Head of caudate nucleus (tissue), 42 donors: ENCODE measurements at places on chromosomes 7 and 10.

GRCh38 chr7:39951226-39952194 lies 1.5 kb downstream of the CDK13 start:
- DNase-seq, result peak; percentile 50

DNA sequence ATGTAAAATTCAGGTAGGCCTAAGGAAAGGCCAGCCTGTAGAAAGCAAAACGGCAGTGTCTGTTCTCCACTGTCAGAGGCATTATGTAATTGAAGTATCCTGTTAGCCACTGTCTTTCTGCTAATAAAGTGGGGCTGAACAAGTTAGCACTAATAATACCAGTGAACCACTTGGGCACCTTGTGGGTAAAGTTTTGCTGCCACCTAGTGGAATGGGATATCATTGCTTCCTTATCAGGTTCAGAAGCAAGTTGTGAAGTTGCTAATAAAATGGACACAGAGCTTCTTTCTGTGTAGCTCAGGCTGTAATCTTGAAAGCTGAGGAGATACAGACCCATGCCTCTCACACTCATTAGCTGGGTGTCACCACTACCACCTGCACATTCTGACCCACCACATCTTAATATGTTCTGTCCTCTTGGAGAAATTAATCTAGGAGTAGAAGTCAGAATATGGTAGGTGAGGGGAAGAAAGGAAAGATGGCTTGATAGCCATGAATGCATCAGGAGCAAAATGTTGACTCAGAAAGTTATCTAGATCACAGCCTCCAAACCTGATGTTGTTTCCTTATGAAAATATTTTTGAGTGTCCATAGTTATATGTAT lies 175.1 kb downstream of the SEPTIN7 start:
- DNase-seq, result peak; percentile 66

GRCh38 chr10:97109547-97109946 lies 76.2 kb downstream of the SLIT1 start:
- DNase-seq, result no peak

GRCh38 chr7:157630301-157630853 lies 293.6 kb downstream of the DNAJB6 start:
- no peak for DNase-seq

- DNase-seq, result no peak
These were observed 8.3 kb upstream of the GDF10 start for GRCh38 chr10:47291682-47292081.

GRCh38 chr7:151226560-151226874 lies 488 bp downstream of the ABCF2 start:
- DNase-seq, result no peak

DNA sequence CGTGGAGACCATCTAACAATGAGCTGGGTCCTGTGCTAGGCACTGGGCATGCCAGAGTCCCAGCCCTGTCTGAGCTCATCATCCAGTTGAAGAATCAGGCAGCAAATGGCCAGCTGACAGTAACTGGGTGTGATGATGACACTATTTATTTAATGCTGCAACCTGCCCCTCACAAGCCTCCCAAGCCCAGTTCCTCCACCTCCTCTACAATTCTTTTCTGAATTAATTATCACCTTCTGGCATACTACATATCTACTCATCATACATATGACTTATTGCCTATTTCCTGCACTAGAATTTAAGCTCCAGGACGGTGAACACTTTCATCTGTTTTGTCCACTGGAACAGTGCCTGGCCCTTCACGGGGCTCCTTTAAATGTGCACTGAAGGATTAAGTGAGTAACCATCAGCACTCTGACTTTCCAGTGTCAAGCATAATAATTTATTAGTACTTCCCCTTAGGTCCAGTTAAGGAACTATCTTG lies 96.7 kb upstream of the LAMB4 start:
- DNase-seq, result no peak

GRCh38 chr7:54811041-54811845 lies 52.2 kb upstream of the SEC61G start:
- no peak for DNase-seq

DNA sequence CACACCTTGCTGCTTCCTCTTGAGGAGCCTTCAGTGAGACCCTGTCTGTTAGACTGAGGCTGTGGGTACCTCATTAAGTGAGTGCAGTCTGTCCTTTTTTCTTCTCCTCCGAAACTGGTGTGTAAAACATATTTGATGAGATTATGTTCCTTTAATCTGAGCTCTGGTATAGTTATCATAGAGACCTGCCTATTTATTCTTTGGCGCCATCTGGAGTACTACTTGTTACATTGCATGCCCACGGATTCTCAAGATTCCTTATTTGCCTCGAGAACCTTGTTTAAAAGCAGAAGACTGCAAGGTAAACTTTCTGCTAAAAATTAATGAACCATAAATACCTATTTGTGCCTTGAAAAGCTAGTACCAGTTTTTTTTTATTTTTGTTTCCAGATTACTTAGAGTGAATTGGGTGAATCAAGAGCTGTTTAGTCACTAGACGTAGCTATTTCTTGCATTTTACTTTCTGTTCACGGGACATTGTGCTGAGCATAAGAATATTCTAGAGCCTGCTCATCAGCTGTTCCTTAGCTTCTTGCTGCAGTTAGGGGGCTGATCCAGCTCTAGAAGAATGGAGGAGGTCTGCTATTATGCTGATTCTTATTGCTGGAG lies 16.9 kb upstream of the STMP1 start:
- no peak for DNase-seq

DNA sequence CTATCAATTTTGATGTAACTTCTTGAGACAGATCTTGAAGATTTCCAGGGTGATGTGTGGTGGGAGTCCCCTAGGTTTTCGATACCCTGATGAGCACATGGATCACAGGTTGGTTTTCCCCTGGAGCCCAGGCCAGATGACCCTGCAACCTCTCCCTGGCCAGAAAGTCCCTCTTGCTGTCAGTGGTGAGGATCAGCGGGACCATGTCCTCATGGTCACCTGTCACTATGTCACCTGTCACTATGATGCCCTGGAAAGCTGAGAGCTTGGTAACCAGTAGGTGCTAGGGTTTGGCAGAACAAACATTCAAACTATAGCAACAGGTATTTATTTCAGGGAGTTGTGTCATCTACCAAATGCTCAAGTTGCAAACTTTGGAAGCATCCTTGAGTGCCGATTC lies 197.9 kb downstream of the ARHGAP12 start:
- no peak for DNase-seq

- no peak for DNase-seq
These were observed 40.6 kb upstream of the VKORC1L1 start for GRCh38 chr7:65832281-65832680.

DNA sequence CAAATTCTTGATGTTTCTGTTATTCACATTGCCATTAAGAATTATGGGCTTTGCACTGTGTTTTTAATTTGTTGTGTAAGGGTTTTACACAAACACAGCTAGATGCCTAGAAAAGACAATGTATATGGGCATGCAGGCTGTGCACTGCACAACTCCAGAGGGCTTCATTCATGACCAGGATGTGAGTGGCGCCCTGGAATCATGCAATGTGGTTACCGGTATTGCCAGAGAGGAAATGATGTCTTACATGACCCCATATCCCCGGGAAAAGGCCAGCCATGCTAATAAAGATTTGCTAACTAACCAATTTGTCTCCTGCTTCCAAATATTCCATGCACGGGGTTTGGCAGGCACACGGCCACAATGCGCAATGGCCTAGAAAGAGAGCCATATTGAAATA lies 16.9 kb downstream of the KCNMA1 start:
- DNase-seq, result no peak

GRCh38 chr10:124554085-124554858 lies 92.6 kb downstream of the LHPP start:
- no peak for DNase-seq

DNA sequence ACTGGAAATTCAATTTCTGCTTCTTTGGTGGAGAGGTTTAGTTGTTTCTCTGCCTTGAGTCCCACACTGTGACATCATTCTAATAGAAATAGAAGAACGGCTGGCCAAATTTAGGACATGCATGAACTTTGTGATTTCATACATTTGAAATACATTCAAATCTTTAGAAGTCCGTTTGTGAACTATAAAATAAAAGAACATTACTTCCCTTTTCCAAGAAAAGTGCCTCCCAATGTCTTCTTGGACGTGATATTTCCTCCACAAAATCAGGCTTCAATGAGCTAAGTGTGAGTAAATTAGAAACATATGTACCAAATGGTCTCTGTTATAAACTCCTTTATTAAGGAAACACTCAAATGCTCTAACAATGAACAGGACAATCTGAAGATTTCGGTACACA lies 314.5 kb upstream of the AKR1E2 start:
- DNase-seq, result no peak

DNA sequence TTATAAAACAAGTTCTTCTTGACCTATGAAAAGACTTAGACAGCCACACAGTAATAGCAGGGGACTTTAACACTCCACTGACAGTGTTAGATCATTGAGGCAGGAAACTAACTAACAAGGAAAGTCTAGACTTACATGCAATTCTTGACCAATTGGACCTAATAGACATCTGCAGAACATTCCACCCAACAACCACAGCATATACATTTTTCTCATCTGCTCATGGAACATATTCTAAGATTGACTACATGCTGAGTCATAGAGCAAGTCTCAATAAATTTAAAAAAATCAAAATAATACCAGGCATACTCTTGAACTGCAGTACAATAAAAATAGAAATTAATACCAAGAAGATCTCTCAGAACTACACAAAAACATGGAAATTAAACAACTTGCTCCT lies 219.5 kb upstream of the HPS1 start:
- no peak for DNase-seq

GRCh38 chr7:28840592-28840995 lies 117.5 kb downstream of the TRIL start:
- DNase-seq, result no peak

- no peak for DNase-seq
These were observed 112.1 kb downstream of the MDFIC start for GRCh38 chr7:115033917-115034459.

DNA sequence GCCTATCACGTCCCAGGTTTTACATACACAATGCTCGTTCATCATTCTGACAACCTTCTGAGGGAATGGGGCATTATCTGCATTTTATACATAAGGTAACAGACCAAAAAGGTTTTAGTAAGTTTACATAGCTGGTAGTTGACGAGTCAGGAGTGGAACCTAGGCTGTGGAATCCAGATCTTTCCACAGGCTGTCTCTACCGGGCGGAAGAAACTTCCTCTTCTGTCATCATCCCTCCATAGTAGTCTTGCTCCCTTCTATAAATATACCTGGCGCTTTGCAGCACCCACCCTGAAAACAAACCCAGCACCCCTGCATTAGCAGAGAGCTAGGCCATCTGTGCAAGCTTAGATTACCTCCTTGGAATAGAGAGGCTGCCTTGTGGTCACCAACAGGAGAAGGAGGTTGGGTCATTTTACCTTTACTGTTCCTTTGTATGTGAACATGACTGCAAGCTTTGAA lies 1.3 kb downstream of the TSPAN13 start:
- DNase-seq, result no peak

- no peak for DNase-seq
These were observed 58.0 kb upstream of the LRGUK start for GRCh38 chr7:134069187-134069586.

GRCh38 chr7:104414216-104414615 lies 85.8 kb downstream of the LHFPL3 start:
- no peak for DNase-seq

- no peak for DNase-seq
These were observed 11.4 kb downstream of the BUB3 start for GRCh38 chr10:123165445-123166072.

DNA sequence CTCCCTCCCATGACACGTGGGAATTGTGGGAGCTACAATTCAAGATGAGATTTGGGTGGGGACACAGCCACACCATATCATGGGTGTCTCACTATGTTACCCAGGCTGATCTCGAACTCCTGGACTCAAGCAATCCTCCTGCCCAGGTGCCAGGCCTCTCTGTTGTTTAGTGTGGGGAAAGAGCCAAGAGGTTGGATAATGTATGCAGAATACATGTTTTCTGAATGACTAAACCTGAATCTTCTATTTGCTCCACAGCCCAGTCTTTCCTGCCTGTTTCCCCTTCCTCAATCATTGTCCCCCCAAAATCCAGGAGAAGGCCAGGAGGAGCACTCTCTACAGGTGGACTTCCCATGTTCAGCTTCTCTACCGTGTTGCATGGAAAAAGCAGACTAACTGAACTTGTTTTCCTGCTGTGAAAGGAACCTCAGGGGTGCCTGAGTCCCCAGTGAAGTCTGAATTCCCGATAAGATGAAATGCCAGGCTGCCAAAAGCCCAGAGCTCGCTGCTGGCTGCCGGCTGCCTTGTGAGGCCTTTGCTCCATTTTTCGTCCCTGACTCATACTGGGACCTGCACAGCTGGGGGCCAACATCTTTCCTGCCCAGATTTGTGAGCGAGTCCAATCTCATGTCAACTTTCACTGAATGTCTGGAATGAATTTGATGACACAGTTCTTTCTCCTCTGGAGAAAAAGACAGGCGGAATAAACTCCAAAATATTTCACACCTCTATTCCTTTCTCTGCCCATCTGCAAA lies 588.0 kb downstream of the CALN1 start:
- DNase-seq, result no peak

GRCh38 chr7:154792436-154793055 lies 210.4 kb downstream of the PAXIP1 start:
- DNase-seq, result no peak

- no peak for DNase-seq
These were observed 14.7 kb upstream of the SERPINE1 start for GRCh38 chr7:101112233-101112632.

- no peak for DNase-seq
These were observed 60.7 kb downstream of the ZMIZ1 start for GRCh38 chr10:79129361-79129997.

GRCh38 chr10:11205030-11205772 lies 187.5 kb downstream of the CELF2 start:
- DNase-seq, result no peak

DNA sequence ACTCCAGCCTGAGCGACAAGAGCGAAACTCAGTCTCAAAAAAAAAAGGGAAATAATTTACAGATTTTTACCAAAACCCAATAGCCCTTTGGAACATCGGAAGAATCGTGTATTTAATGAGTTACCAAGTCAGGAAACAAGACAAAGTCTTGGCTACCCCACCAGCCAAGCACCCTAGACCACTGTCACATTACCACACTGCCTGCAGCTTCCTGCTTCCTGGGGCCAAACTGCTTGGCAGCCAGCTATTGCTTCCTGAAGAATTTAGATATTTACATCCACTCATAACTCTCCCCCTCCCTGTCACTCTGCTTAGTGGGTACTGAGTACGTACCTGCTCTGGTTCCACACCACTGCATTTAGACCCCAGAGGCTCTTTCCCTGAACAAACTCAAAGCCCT lies 14.1 kb upstream of the TNPO3 start:
- DNase-seq, result no peak
